ENCODE measurements at places on chromosomes 16 and 17.

GRCh38 chr16:52383640-52384292 is 163.2 kb downstream of the TOX3 start:
- no peak for DNase-seq

GRCh38 chr17:45366691-45367090 is 49.9 kb upstream of the MAP3K14 start:
- no peak for DNase-seq

- DNase-seq = no peak
Measured at GRCh38 chr17:77323413-77324171, 182.8 kb downstream of the SEC14L1 start.

GRCh38 chr17:40425741-40426140 is 8.0 kb upstream of the TOP2A start:
- DNase-seq = no peak
